ENCODE measurements at places on chromosomes 6 and 20.

DNA sequence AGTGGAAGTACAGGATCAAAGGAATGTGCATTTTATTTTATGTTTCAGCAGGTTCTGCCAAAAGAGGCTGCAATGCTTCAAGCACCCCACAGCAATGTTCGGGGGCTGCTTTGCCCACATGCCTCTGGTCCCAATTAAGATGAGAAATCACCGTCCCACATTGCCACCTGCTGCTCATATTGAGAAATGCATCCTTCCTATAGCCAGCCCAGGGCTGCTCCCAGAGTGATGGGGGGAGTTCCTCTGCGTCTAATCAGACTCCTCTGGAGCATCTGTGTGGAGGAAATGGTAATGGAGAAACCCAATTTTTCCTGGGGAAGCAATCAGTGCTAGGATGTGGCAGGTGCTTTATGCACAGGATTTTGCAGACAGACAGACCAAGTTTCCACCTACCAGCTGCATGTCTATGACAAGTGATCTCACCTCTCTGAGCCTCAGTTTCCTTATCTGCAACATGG lies 33.7 kb downstream of the PTGIS start:
- peak; percentile 23 for DNase-seq

GRCh38 chr6:158718461-158719046 lies 68.7 kb downstream of the SYTL3 start:
- DNase-seq: no peak

DNA sequence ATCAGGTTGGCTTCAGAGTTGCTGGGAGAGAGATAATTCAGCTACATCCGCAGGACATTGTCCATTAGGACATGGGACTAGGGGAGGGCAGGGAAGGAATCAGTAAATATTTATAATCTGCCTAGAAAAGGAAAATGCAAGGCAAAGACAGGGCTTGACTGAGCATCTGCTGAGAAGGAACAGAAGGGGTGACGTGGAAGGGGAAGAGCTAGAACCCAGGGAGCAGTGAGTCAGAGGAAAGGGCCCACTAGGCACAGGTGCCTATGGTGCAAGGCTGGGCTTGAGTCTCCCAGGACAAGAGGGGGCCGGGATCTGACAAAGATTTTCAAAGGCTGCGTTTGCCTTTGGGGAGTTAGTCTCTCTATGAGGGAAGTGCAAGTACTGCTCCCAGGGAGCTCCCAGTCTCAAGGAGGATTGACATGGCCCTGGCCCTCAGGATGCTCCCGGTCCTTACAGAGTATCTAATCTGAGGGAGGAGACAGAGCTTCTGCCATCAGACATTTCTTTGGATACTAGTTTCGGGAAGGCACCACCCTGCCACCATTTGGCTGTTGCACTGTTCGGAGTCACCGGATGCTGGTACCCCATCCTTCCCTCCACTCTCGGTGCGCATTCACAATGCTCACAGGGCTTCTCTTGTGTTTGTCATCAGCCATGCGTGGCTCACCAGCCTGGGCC lies 21.9 kb downstream of the VEGFA start:
- DNase-seq: no peak

GRCh38 chr6:2765896-2766766 lies 938 bp downstream of the WRNIP1 start:
- DNase-seq: no peak

GRCh38 chr6:150263765-150264404 lies 104.9 kb upstream of the IYD start:
- DNase-seq: no peak

DNA sequence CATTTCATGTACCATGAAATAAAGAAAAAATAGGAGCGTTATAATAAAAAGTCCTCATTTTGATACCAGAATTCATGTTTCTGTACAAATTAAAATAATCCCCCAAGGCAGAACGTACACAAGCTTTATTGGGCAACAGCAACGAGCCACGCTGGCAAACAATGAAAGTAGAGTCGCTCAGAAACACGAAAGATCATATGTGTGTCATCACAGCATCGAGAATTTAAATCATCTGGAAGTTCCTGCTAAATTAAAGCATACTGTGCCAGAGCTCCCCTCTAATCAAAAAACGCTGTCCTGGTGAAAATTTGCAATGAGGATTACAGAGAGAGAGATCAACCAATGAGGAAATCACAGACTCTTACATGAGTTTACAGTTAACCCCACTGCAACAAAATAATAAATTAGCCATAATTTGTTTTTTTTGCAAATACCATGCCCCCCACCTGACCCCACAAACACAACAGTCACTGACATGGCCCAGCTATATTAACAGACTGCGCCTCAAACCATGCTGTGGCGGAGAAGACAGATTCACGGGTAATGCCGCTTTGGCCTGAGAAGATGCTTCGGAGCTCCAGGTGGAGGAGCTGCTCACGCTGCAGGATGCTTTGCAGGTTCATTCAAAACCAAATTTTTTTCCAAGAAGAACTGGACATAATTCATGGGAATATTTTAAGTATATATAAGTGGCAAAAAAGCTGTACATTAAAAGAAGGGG lies 54.3 kb upstream of the NFATC2 start:
- no peak for DNase-seq

- DNase-seq: no peak
Observed at GRCh38 chr6:127415096-127415495, 44.1 kb downstream of the KIAA0408 start.

- DNase-seq: no peak
Observed at GRCh38 chr6:23611776-23612381, 514.1 kb upstream of the NRSN1 start.

DNA sequence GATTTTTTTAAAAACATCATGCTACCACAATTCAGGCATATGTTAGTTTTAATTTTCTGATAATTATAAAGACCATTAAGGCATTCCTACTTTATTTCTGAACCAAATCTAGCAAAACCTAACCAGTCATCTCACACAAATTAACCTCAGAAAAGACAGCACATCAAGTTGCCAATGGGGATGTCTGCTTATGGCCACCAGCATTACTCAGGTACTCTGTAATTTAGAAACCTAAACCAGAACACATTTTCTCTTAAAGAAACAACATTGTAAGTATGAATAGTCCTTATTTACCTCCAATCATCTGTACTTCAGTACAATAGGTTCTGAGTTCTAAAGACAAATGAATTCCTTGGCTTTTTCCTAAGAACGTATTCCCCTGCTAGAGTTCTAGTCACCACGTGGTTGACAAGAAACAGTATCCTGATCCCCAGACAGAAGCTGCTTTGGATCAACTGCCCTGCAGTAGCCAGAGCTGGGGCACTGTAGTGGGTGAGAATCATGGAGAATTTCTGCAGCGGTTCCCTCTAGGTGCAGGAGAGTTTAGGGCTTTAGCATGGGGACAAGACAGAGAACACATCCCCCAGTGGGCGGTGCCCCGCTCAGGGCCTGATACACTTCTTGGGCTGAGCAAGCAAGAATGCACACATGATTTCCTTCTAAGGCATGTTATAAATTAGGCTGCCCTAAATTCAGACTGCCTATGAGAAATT lies 15.4 kb downstream of the GCLC start:
- no peak for DNase-seq

DNA sequence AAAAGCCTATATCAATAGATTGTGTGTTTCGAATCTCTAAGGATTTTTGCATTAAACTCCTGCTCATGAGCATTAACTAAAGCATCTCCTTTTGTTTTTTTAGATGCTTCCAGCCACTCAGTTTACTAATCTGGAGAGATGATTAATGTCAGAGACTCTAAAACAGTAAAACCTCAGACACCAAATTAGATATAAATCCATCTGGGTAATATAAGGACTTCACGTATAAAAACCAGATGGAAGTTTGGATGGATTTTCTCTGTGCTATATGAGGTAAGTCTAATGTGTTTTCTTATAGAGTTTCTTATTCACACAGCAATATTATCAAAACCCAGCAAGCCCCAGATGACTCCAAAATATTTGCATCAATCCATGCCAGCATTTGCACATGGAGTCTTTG lies 137.2 kb downstream of the SYNE1 start:
- no peak for DNase-seq

GRCh38 chr6:16623029-16623653 lies 138.1 kb downstream of the ATXN1 start:
- no peak for DNase-seq

GRCh38 chr6:26175428-26176181 lies 88.4 kb downstream of the HFE start:
- no peak for DNase-seq

GRCh38 chr6:56282391-56282790 lies 35.0 kb upstream of the COL21A1 start:
- no peak for DNase-seq

DNA sequence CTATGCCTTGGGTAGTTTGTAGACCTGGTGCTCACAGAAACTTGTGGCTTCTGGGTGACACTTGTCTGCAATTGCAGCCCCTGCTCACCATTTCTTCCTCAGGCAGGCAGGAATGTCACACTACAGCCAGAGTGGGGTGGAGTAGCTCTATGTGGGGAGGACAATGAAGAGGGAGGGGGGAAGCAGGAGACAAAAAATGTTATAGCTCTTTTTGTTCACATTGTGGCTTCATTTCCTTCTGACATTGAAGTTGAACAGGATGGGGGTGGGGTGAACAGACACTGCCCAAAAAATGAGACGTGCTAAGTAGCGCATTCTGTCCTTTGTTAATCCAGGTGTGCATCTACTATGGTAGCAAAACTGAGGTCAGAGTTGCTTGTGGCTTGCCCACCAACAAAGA lies at the start of gene THEMIS:
Gene THEMIS (minus strand): TSS at position 124 of the 400 bp plus-strand sequence. CDS start 126 bp downstream, outside the sequence.
- no peak for DNase-seq

GRCh38 chr20:25061821-25062530 lies 4.0 kb upstream of the ACSS1 start:
- no peak for DNase-seq

GRCh38 chr20:16491294-16491905 lies 81.8 kb downstream of the KIF16B start:
- DNase-seq: no peak

GRCh38 chr6:13026557-13026956 lies 301.8 kb downstream of the TBC1D7 start:
- DNase-seq: no peak

DNA sequence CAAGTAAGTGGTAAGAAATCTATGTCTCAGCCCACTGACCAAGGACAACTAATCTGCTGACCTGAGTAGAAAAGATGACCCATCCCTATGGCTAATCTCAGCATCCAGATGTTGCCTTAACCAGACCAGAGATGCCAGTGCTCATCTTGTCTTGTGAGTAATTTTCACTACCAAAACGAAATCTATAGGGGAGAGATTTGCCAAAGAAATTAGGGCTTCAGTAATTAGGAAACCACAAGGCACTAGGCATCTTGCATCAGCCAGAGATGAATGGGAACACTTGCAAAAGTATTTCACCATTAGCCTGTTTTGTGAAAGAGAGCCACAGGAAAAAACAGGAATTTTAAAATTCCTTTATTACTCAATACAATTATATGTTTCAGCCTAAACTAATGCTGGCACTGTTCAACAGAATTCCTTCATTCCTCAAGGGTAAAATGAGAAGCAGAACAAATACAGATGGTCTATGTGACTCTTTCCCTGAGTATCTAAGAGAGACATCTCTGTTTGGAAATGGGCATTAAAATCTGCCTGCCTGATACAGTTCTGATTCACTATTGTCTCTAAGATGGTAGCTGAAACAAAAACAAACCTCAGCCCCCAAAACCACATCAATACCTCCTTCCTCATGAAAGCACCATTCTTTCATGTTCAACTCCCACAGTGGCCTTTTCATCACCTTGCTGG lies 87.8 kb downstream of the GMDS start:
- no peak for DNase-seq

DNA sequence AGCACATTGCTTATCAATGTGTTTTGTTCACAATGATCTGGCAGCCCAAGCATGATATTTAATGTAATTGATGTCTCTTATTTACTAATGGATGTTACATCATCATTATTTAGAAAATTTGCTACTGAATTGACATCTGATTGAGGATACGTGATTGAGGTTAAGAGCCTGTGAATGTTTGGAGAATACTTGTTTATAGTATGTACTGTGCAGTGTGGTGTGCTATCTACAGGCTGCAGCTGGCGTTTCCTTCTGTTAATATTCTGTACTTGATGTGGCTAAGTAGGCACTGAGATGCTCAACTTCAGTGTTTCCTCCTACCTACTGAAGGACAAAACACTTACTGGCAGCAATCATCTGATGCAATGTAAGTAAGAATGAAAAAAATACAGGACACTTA lies 709.6 kb upstream of the FLRT3 start:
- DNase-seq: no peak

- no peak for DNase-seq
Observed at GRCh38 chr6:6546318-6547109, 42.0 kb upstream of the LY86 start.

Data from NCI-H1436 (cell line).